Fibroblast of skin of left biceps (primary cell): ENCODE measurements at places on chromosomes 1 and 21.
A peak's percentile ranks its signal among the peaks of the same experiment; 100 is the strongest.

DNA sequence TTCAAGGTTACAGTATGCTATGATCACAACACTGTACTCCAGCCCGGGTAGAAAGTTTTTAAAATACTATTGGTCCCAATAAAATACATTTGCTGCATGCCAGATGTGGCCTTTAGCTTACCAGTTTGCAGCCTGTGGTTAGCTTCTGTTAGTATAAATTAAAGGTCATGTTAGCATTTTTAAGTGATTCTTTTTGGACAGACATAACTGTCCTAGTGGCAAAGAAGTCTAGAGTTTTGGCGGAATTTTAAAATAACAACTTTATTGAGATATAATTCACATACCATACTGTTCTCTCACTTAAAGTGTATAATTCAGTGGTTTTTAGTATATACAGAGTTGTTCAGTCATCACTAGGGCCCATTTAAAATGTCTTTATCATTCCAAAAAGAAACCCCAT lies 24.3 kb upstream of the TMEM39B start:
- DNase-seq = no peak

DNA sequence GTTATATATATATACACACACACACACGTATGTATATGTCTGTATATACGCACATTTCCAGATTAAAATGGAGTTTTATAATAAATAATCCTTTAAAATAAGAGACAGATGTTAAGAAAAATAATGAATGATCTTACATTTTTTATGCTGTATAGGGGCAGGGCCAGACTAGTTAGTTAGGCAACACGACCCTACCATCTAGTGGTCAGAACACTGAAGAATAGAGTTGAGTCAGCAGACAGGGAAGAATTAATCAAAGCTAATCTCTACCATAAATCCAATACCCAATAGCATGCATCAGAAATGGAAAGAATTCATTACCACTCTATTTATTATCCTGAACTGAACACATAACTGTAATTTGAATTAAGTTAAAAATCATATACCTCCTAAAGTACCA lies 156.7 kb downstream of the BRINP3 start:
- peak; percentile 6 for DNase-seq

- DNase-seq = no peak
Measured at GRCh38 chr1:166627558-166627957, 211.7 kb upstream of the POGK start.

DNA sequence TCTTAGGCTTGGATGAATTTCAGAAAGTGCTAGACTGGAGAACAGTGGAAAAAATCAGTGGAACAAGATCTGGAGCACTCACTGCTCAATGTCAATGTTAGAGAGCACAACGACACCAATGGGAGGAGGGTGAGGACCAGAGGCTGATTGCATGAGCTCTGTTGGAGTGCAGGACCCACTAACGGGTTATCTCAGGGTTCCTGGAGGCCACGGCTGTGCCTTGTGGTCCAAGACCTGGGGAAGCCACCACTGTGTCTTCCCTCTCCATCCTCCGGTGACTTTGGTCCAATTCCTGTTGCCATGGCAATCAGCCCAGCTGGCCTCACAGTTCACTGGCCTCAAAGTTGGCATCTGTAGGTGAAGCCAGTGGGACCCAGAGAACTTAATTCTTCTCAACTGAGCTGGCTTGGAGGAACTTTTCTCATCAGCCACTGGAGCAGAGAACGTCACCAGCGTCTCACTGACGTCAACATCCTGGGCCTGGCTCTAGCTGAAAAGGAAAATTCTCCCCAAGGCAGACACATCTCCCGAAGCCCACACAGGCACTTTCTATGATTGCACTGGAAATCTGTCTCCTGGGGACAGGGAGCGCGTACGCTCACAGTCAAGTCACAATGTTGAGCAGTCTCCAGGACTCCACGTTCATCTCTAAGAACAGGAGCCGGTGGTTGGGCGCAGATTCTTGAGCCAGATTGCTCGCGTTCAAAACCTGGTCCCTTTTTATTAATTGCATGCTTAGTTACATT lies 21.9 kb upstream of the GPR157 start:
- no peak for DNase-seq

GRCh38 chr1:88472298-88472697 lies 211.8 kb upstream of the PKN2 start:
- DNase-seq = no peak
